Calu3 (cell line): ENCODE measurements at places on chromosomes 5 and 9.

GRCh38 chr5:394671-395155, 48.3 kb upstream of the EXOC3 start:
- H3K27ac ChIP-seq = no peak overlapping the region
- DNase-seq = no peak
- H3K4me1 ChIP-seq = peaks cover 34% of the 10 kb centered on the region
- H3K27me3 ChIP-seq = peaks cover 33% of the 10 kb centered on the region

DNA sequence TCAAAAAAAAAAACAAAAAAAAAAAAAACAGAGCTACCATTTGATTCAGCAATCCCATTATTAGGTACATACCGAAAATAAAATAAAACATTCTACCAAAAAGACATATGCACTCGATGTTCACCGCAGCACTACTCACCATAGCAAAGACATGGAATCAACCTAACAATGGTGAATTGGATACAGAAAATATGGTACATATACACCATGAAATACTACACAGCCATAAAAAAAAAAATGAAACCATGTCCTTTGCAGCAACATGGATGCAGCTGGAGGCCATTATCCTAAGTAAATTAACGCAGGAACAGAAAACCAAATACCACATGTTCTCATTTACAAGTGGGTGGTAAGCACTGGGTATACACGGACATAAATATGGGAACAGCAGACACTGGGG, 21.3 kb downstream of the MRPS27 start:
- DNase-seq = no peak
- no peaks in the 10 kb centered on the region for H3K27me3 ChIP-seq
- H3K27ac ChIP-seq = no peak overlapping the region
- peaks cover 9% of the 10 kb centered on the region for H3K4me1 ChIP-seq

GRCh38 chr9:125494653-125494915, 212.4 kb downstream of the MAPKAP1 start:
- H3K36me3 ChIP-seq = peaks cover under 1% of the 10 kb centered on the region
- no peak overlapping the region for H3K4me3 ChIP-seq
- no peaks in the 10 kb centered on the region for H3K27me3 ChIP-seq
- peaks cover 35% of the 10 kb centered on the region for H3K4me1 ChIP-seq
- no peak for DNase-seq
- H3K27ac ChIP-seq = peak overlapping the region; percentile 37

DNA sequence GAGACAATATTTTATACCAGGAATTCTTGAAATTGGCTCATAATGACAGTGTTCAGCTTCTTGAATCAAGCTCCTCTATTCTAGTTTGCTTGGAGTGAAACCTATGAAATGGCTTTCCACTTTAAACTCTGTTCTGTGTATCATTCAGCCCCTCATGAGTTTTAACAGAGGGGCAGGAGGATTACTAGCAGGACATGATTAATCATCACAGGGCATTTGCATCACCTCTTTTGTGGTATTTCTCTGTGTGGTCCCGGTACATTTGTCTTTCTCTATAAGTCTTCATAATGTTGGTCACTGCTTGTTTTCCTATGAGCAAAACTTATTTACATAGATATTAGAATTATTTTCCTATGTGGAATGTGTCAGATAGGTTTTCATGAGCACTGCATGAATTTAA, 21.2 kb downstream of the CAST start:
- no peak for DNase-seq
- no peak overlapping the region for H3K27ac ChIP-seq
- H3K27me3 ChIP-seq = no peaks in the 10 kb centered on the region
- peaks cover 36% of the 10 kb centered on the region for H3K4me1 ChIP-seq
- peaks cover 20% of the 10 kb centered on the region for H3K36me3 ChIP-seq

GRCh38 chr5:28421141-28421540, 1382.8 kb upstream of the CDH9 start:
- H3K27ac ChIP-seq = no peak overlapping the region
- peaks cover 8% of the 10 kb centered on the region for H3K4me1 ChIP-seq
- no peak overlapping the region for H3K4me3 ChIP-seq
- no peaks in the 10 kb centered on the region for H3K27me3 ChIP-seq
- H3K36me3 ChIP-seq = no peaks in the 10 kb centered on the region
- no peak for DNase-seq

DNA sequence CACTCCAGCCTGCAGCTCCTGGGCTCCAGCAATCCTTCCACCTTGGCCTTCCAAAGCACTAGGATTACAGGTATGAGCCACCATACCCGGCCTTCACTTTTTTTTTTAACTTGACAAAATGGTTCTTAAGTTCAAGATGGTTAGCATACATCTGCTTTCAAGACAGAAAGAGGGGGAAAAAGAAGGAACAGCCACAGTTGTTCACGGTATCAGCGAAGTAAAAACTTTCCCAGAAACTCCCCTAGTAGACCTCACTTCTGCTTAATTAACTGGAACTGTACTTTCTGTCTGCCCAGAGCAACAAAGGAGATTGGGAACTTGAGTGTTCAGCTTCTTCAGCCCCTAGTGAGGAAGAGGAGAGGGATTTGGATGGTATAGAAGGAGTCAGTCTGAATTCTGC, 116.7 kb downstream of the UGCG start:
- peaks cover 28% of the 10 kb centered on the region for H3K4me1 ChIP-seq
- DNase-seq = no peak
- H3K27me3 ChIP-seq = no peaks in the 10 kb centered on the region
- H3K36me3 ChIP-seq = no peaks in the 10 kb centered on the region

- H3K4me1 ChIP-seq = peaks cover 7% of the 10 kb centered on the region
- H3K36me3 ChIP-seq = peaks cover 22% of the 10 kb centered on the region
- no peak overlapping the region for H3K27ac ChIP-seq
- no peak for DNase-seq
Observed at GRCh38 chr5:41869151-41869723, 988 bp downstream of the OXCT1 start.

DNA sequence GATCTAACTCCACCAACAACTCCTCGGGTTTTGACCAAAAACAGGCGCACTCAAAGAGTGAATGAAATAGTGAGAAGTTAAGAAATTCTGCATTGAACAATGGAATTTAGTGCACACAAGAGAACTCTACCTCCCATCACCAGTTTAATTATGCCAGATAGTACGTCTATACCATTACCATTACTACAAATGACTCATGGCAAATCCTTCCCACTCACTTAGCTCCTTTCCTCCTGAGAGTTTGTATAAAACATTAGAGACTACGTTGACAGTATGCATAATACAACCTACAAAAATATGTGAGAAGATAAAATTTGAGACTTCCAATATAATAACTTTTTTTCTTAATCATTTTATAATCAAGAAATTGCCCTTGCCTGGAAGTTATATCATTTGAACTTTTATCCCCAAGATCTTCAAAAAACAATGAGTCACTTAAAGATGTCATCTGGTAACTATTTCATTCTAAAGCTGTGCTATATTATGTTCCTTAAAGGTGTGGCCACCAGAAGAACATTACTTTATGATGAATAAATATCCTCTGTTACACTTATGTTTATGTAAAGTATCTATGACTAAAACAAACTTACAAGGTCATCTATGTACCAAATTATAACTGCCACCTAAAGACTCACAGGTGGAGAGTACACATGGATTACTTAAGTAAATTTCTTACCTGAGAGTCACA, 297.9 kb upstream of the PTGER4 start:
- H3K27ac ChIP-seq = no peak overlapping the region
- no peaks in the 10 kb centered on the region for H3K27me3 ChIP-seq
- no peaks in the 10 kb centered on the region for H3K36me3 ChIP-seq
- no peak overlapping the region for H3K4me3 ChIP-seq
- peaks cover 18% of the 10 kb centered on the region for H3K4me1 ChIP-seq

DNA sequence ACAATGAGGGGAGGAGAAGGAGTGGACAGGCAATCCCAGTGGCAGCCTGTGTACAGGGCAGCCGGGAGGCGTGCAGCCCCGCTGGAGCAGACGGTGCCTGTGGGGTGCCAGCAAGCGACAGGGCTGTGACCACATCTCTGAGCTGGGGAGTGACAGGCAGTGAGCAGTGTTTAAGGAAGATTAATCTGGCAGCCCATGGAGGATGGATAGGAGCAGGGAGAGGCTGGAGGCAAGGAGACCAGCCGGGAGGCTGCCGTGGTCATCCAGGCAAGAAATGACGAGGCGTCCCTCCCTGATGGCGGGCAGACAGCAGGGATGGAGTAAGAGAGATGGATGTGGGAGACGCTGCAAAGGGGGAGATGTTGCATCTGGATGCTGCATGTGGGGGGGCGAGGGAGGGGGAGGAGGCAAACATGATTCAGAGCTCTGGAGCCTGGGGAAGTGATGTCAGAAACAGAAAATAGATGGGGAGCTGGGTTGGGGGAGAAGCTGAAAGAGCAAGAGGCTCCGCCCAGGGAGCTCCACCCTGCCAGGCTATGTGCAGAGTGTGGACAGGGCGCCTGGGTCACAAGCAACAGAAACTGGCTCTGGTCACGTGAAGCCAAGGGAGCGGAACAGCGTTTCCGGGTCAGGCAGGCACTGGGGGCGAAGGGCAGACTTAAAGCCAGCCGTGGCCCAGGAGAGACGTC, 12.6 kb downstream of the UNC5A start:
- peaks cover 54% of the 10 kb centered on the region for H3K36me3 ChIP-seq
- peaks cover 77% of the 10 kb centered on the region for H3K4me1 ChIP-seq
- H3K27me3 ChIP-seq = no peaks in the 10 kb centered on the region
- H3K27ac ChIP-seq = peak overlapping the region; percentile 97
- DNase-seq = peak; percentile 93

- peak overlapping the region; percentile 41 for H3K4me3 ChIP-seq
- no peak for DNase-seq
- H3K4me1 ChIP-seq = peaks cover 89% of the 10 kb centered on the region
- no peaks in the 10 kb centered on the region for H3K27me3 ChIP-seq
- H3K36me3 ChIP-seq = peaks cover 25% of the 10 kb centered on the region
- H3K27ac ChIP-seq = peak overlapping the region; percentile 62
Observed at GRCh38 chr5:107607196-107607595, 63.5 kb downstream of the EFNA5 start.

GRCh38 chr5:102561894-102562760, 63.3 kb upstream of the SLCO6A1 start:
- H3K4me1 ChIP-seq = peaks cover 9% of the 10 kb centered on the region
- peak; percentile 57 for DNase-seq
- no peak overlapping the region for H3K4me3 ChIP-seq
- no peaks in the 10 kb centered on the region for H3K36me3 ChIP-seq

- no peaks in the 10 kb centered on the region for H3K27me3 ChIP-seq
- no peaks in the 10 kb centered on the region for H3K4me1 ChIP-seq
- no peak for DNase-seq
- H3K27ac ChIP-seq = no peak overlapping the region
- H3K36me3 ChIP-seq = no peaks in the 10 kb centered on the region
- H3K4me3 ChIP-seq = no peak overlapping the region
Observed at GRCh38 chr5:179195561-179196404, 135.6 kb downstream of the ZNF354C start.

DNA sequence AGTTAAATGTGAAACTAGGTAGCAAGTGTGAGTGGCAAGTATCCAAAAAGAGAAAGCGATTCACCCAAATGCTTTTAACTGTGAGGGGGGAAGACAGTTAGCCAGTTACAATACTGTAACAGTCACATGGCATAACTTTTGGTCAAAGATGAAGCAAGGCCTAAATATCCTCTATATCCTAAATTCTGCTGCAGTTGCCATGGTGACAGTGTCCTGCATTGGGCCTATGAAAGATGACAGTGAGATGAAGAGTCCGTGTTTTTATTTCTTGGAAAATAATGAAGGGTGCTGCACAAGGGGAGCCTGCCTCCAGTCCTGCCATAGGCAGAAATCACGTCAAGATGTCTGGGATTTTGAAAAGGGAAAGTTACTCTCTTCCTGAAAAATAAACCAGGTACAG, 534.6 kb downstream of the NTRK2 start:
- no peaks in the 10 kb centered on the region for H3K27me3 ChIP-seq
- H3K4me3 ChIP-seq = no peak overlapping the region
- no peak for DNase-seq
- no peak overlapping the region for H3K27ac ChIP-seq
- peaks cover 14% of the 10 kb centered on the region for H3K4me1 ChIP-seq
- H3K36me3 ChIP-seq = no peaks in the 10 kb centered on the region

GRCh38 chr5:57662991-57663390, 180.4 kb upstream of the ACTBL2 start:
- no peaks in the 10 kb centered on the region for H3K27me3 ChIP-seq
- no peak for DNase-seq
- no peaks in the 10 kb centered on the region for H3K36me3 ChIP-seq
- H3K4me3 ChIP-seq = no peak overlapping the region

DNA sequence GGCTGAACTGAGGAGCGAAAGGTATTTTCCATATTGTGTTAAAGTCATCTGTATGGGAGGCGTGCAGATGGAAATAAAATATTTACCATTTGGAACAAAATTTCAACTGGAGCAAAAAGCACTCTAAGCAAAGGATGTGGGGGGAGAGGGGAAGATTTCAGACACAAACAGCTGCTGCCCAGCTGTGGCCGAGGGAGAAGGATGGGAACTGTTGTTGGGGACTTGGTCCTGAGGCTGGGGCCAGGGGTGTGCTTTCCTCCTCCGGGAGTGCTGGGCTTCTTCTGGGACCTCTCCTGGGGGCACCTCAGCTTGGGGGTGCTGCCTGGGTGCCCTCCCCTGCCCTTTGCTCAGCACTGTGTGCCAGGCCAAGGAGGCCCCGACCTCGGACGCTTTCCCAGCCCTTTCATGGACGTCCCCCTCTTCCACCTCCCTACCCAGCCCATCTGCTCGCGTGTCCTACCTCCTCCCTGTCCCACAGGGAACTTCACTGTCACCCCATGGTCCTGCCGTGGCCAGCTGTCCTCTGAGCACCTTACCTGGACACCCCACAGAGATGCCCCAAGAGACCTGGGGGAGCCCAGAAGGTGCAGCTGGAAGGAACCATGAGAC, 101.9 kb upstream of the COL5A1 start:
- no peak overlapping the region for H3K4me3 ChIP-seq
- no peak for DNase-seq
- H3K27me3 ChIP-seq = peaks cover 26% of the 10 kb centered on the region
- no peaks in the 10 kb centered on the region for H3K36me3 ChIP-seq

DNA sequence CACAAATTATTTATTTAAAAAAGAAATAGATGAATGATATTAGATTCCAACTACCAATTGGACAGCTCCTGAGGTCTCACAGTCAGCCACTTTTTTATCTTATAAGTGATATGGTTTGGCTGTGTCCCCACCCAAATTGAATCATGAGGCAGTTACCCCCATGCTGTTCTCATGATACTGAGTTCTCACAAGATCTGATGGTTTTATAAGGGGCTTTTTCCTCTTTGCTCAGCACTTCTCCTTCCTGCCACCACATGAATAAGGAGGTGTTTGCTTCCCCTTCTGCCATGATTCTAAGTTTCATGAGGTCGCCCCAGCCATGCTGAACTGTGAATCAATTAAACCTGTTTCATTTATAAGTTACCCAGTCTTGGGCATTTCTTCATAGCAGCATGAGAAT, 12.9 kb downstream of the NLN start:
- H3K4me1 ChIP-seq = peaks cover 26% of the 10 kb centered on the region
- H3K27ac ChIP-seq = no peak overlapping the region
- no peaks in the 10 kb centered on the region for H3K36me3 ChIP-seq
- no peak for DNase-seq
- no peaks in the 10 kb centered on the region for H3K27me3 ChIP-seq

- no peak overlapping the region for H3K4me3 ChIP-seq
- H3K36me3 ChIP-seq = no peaks in the 10 kb centered on the region
- H3K27me3 ChIP-seq = peaks cover 14% of the 10 kb centered on the region
- no peak overlapping the region for H3K27ac ChIP-seq
- H3K4me1 ChIP-seq = no peaks in the 10 kb centered on the region
Observed at GRCh38 chr9:115341426-115341825, 223.5 kb upstream of the TNC start.
